Stimulated activated CD8-positive, alpha-beta memory T cell treated with anti-CD3 and anti-CD28 coated beads, Interleukin-15, amount 100 ng/mL, for 1 hour (primary cell): ENCODE measurements at places on chromosomes 12 and 14.

DNA sequence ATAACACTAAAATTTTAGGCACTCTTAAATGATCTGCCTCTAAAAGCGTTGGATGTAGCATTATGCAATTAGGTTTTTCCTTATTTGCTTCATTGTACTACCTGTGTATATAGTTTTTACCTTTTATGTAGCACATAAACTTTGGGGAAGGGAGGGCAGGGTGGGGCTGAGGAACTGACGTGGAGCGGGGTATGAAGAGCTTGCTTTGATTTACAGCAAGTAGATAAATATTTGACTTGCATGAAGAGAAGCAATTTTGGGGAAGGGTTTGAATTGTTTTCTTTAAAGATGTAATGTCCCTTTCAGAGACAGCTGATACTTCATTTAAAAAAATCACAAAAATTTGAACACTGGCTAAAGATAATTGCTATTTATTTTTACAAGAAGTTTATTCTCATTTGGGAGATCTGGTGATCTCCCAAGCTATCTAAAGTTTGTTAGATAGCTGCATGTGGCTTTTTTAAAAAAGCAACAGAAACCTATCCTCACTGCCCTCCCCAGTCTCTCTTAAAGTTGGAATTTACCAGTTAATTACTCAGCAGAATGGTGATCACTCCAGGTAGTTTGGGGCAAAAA lies 4.1 kb downstream of the CDKN1B start:
- DNase-seq = no peak

DNA sequence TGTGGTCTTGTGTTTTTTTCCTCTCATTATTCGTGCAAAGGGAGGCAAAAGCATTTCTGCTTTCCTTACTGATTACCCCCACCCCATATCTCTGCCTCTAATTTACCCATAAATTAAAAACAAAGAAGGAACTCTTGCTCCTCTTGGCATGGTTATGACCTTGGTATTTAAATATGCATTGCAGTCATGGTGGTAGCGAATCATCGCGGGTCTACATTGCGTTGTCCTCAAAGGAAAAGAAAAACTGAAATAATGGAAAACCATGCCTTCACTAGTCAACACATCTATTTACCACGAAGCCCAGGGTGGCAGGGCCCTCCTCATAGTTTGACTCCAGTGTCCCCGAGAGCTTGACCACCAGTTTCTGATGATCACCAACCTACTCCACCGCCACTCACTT lies 126.7 kb upstream of the PARP11 start:
- DNase-seq = no peak

DNA sequence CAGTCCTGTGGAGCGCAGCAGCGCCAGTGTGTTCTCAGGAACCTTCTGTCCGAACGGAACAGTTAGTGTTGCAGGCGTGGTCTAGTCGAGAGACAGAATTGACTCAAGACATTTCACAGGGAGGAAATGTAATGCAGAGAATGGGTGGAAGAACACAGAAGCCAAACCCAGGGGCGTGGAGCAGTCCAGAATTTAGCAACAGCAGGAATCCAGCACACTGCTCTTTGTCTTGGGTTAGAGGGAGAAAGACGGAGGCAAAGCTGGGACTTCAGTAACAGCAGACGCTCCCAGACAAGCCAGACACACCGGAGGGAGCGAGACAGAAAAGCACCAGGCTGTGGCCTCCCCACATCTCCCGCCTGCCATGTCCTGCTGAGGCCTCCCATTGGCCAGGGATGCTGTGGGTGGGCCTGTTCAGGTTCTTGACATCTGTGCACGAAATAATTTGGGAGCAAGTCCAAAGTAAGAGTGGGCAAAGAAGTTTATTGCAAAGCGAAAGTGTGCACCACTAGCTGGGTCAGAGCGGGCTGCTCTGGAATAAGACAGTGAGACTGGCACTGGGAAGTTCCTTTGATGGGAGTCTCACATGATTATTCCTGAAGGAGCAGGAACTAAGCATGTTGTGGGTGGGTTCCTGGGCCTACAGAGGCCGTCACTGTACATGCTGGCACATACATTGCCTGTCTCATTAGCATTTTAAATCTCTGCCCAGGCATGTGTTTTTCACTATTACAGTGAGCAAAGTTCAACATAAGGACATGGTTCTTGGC lies 339.3 kb upstream of the SFSWAP start:
- DNase-seq = no peak

- no peak for DNase-seq
These were observed 749.2 kb downstream of the NOVA1 start for GRCh38 chr14:25848601-25849000.

DNA sequence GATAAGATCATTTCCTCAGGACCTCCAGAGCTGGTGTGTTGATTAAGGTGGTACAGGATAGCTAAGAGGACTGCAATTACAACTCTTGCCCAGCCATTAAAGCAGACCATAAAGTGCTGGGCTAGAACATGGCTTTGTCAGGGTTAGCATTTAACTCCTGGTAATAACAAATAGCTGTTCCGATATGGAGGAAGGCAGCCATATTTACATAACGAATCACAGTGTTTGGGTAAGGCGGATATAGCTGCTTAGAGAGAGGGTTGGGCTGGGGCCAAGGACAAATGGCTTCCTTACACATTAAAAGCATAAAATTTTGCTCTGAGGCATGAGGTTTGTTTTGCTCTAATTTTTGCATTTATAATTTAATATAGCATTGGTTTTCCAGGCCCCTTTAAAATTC lies 297.7 kb upstream of the DDHD1 start:
- no peak for DNase-seq

DNA sequence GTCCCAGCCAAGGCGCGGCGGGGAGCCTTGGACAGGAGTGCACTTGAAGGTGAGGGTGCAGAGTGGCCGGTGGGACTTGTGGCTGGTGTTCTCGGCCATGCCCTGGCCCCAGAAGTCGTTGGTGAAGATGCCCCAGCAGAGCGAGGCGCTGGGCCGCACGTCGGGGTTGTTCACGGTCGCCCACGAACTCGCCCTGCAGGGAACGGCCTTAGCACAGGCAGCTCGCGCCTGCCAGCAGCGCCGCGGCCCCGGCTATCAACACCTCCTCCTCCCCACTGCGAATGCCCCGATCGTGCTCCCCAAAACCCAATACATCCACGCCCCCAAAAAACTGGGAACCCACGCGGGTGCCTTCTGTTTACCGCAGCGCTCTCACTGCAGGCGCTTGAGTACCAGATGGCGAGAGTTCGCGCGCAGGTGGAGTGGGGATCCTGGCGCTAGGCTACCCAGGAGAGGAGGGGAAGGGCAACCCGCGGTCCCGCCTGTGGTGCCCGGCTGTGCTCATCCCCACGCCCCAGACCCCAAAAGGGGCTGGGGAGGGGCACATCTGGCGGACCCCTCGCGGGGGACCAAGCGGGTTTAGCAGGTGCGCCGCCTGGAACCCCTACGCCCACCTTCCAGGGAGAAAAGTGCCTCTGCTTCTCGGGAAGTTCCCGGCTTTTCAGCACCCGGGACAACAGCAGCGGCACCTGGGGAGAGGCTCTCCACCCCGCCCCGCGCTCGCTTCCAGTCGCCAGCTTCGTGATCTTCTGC lies 386.3 kb upstream of the TMTC1 start:
- DNase-seq = no peak

GRCh38 chr12:96719660-96720362 lies 187.2 kb upstream of the NEDD1 start:
- no peak for DNase-seq

GRCh38 chr12:6230321-6231110 lies 30.3 kb downstream of the CD9 start:
- peak; percentile 42 for DNase-seq

GRCh38 chr14:103889313-103890051 lies 38.8 kb upstream of the TDRD9 start:
- no peak for DNase-seq

- no peak for DNase-seq
These were observed 72.2 kb downstream of the DENND5B start for GRCh38 chr12:31518680-31519227.

DNA sequence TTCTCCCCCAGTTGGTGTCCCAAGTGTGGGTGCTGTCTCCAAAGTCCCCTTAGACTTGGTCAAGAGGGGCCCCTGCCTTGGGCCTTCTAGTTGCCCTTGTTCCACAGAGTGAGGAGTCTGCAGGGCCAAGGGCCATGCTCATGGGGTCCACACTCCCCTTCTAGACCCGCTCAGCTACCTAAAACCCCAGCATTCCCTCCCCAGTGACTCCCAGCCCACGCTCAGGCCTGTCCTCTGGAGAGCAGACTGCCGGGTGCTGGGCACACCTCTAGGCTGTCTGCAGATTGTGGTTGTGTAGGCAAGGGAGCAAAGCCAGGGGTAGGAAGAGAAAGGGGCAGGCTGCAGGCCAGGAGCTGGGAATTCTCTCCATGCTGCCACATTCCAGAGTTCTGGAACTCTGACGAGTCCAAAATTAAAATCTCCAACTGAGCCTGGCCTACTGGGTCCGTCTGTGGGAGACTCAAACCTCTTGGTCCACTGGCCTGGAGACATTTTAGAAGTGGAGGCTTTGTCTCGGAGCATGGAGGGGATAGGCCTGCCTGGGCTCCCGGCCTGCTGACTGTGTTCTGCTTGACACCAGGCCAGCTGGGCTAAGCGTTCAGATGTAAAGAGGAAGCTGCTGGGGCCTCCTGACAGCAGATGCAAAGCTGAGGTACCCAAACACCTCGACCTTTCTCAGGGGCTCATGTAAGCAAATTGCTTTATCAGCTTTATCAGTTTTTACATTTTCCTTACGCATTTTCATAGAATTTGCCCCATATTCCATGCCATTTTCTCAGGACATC lies 13.7 kb upstream of the KRT5 start:
- DNase-seq = no peak

- DNase-seq = no peak
These were observed 70.9 kb downstream of the DERA start for GRCh38 chr12:15982071-15982470.

- DNase-seq = no peak
These were observed 187.4 kb downstream of the KLHL28 start for GRCh38 chr14:44774396-44774795.

GRCh38 chr14:64841121-64841651 lies 38.5 kb downstream of the SPTB start:
- DNase-seq = no peak

DNA sequence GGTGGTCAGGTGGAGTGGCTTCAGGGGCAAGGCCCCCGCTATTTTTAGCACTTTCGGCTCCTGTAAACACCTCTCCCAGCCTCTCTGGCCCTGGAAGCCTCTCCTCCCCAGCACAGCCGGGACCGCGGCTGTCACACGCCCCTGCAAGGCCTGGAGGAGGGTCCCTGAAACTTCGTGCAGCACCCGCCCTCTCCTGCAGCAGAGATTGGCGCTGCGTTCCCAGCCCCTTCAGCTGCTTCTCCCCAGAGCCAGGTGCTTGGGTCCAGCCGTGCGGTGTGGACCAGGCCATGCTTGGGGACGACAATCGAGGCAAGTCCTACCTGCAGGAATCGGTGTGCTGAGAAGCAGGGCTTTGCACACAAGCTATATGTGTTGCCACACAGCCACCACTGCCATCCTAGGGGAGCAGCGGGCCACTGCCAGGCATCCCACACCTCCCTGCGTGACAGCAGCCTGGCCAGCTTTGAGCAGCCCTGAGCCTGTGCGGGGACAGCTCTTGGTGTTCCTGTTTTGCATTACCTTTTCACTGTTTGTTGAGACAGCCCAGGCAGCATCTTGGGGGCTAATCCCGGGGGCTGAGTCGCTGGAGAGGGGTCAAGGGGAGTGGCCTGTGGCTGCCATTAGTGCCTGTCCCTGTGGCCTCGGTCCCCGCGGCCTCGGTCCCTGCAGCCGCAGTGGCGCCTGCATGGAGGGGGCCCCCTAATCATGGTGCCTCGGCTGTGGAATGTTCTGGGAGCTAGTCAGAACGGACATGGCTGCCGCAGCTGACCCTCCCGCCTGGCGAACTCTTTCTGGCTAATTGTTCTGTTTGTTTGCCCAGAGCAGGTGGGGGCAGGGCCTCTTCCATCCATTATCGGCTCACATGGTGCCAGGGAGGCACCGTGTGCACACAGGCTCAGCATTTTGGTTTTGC lies 27.6 kb upstream of the TRAF3 start:
- no peak for DNase-seq

GRCh38 chr14:70665448-70666360 lies 24.0 kb downstream of the TTC9 start:
- DNase-seq = no peak

GRCh38 chr12:112862636-112863290 lies 44.0 kb upstream of the OAS1 start:
- DNase-seq = no peak

DNA sequence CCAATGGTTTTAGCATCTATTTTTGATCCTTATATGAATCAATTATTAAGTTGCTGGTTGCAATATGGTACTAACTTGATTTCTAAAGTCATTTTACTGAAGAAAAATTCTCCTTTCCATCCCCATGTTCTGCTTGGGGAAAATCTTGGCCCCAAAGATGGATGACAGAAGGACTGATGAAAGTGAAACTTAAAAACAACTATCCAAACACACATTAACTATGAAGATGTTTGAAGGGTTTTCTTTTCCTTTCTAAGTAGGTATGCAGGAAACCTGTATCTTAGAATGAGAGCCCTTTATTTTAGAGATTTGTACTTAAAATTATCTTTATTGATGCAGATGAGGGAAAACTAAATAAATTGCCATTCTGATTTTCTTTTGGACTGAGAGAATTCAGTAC lies 5.9 kb downstream of the C12orf71 start:
- DNase-seq = no peak

GRCh38 chr14:74647061-74647677 lies 35.1 kb upstream of the LTBP2 start:
- no peak for DNase-seq

DNA sequence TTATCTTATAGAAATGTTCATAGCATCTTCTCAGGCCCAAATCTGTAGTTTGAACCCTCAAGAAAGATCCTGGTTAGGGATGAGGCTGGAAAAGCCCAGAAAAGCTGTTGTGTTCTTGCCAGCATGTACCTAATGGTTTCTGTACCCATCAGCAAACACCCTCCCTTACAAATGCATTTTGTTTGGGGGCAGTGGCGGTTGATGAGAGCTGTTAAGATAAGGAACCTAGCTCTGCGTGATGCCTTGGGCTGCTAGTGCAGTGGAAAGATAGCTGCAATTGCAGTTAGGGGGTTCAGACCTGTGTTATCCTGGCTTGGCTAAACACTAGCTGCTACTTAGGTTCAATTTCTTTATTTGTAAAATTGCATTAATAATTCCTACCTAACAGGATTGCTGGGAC lies 3.6 kb downstream of the TPH2 start:
- no peak for DNase-seq

GRCh38 chr12:63849106-63849620 lies 4.7 kb downstream of the SRGAP1 start:
- no peak for DNase-seq

DNA sequence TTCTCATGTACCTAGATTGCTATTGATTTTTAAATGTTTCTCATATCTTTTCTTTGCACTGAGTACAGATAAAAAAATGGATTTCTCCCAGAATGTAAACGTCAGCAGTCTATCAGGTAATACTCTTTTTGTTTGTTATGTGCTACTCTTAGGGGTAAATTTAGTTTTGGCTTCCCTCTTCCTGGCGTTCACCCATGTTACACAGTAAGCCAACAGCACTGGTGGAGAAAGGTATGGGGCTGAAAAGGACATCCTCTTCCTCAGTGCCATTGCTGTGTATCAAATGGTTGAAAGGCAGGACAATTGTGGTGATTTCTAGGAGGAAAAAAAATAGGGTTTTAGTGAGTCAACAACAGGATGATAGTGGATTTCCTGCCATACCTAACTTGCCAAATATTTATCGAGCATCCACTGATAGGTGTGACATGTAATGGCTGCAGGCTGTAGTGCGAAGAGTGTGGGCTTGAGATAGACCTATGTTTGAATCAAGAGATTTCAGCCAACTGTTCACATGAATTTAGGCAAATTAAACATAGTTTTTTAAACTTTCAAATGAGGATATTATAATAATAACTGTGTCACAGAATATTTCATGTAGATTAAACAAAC lies 7.5 kb downstream of the KLRF2 start:
- DNase-seq = no peak

GRCh38 chr12:118361092-118361404 lies 11.7 kb downstream of the TAOK3 start:
- no peak for DNase-seq
